ENCODE measurements at places on chromosomes 11 and 22. TPM values are rescaled to one million over a fixed set of nuclear protein-coding genes. Genes with fewer than 3 reads are reported as not detected.

Gene APOBEC3G
- 10.0 TPM for total RNA-seq

Gene MUC5B
- not detected for total RNA-seq

Gene DGCR2
- total RNA-seq: 71.2 TPM

Gene APOL5
- not detected for total RNA-seq

Gene TMEM225
- total RNA-seq: not detected

Gene PAX6
- not detected for total RNA-seq

Gene MMP1
- total RNA-seq: 1,055 TPM

Gene PIH1D2
- 1.4 TPM for total RNA-seq

Gene GLYATL2
- not detected for total RNA-seq

Gene TMEM9B
- 33.2 TPM for total RNA-seq

Gene GLYAT
- total RNA-seq: under 0.01 TPM

Gene NAALAD2
- total RNA-seq: 0.33 TPM
